Vagina (tissue), 2 donors: ENCODE measurements at places on chromosomes 1 and 21.
A peak's percentile ranks its signal among the peaks of the same experiment; 100 is the strongest.

GRCh38 chr1:160638926-160639325 lies 7.9 kb downstream of the SLAMF1 start:
- DNase-seq, result no peak

DNA sequence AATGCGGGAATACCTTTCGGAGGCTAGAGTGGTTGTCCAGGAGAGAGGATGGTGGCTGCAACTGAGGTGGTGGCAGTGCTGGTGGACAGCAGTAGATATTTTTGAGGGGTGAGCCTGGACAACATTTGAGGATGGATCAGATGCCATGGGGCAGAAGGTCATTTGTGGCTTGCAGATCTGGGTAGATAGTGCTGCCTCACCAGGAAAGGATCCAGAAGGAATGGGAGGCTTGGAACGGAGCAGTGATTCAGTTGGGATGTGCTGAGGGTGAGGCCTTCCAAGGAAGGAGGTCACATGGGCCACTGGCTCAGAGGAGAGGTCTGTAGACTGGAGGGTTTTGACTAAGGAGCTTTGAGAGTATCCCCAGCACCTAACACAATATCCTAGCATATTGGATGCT lies 110.8 kb upstream of the KAZN start:
- DNase-seq, result no peak

DNA sequence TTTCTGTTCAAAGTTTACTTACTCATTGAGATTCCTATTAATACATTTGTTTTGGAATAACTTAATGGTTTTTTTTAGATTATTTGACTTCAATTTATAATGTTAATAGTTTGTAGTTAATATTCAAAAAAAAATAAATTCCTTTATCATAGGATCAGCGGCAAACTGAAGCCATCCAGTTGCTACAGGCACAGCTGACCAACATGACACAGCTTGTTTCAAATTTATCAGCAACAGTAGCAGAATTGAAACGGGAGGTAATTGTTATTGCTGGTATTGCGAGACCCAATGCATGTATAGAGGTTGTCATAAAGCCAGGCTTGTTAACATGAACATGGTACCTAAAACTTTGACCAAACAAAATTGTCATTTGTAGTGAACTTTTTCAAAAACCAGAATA lies 59.0 kb upstream of the FASLG start:
- no peak for DNase-seq

GRCh38 chr21:45278156-45278911 lies 9.4 kb downstream of the POFUT2 start:
- DNase-seq, result no peak

DNA sequence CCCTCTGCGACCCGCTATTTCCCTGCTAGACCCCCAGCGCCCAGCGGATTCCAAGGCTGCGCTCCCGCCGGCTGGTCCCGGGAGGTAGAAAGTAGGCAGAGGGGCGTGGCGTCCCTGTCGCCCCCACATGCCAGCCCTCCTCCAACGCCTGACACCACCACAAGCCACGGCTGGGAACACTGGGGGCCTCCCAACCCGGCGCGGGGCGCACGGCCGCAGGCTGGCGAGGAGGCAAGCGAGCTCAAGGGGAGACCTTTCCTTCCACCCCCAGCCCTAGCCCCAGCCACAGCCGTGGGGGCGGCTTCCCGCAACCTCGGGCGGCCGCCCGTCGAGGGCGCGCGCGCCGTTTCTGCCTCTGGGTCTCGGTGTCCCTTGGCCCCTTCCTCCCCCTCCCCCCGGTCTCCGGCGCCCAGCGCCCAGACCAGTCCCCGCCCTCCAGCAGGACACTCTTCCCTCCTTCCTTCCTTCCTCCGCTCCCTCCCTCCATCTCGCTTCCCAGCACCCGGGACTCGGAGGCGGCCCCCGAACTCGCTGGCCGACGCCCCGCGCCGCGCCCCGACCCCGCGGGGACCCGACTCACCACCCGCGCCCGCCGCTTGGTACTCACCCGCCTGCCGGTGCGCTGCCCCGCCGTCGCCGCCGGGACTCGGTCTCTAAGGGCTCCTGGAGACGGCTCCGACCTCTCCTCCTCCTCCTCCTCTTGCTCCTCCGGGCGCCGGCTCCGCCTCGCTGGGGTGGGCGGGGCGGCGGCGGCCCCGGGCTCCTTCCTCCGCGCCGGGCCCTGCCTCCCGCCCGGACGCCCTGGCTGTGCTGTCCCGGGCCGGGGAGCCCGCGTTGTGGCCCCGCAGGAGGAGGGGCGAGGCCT lies at the start of gene GNG12:
Gene GNG12 (minus strand): TSS at position 731 of the 865 bp plus-strand sequence. CDS start 125,781 bp downstream, outside the sequence.
- DNase-seq, result no peak

- DNase-seq, result no peak
Measured at GRCh38 chr1:230140221-230141020, 73.4 kb downstream of the GALNT2 start.

GRCh38 chr1:8525216-8525557 lies 207.3 kb downstream of the SLC45A1 start:
- no peak for DNase-seq

- no peak for DNase-seq
Measured at GRCh38 chr1:2783069-2783434, 18.4 kb downstream of the TTC34 start.

GRCh38 chr1:32349211-32349708 lies 13.0 kb downstream of the FAM229A start:
- no peak for DNase-seq

DNA sequence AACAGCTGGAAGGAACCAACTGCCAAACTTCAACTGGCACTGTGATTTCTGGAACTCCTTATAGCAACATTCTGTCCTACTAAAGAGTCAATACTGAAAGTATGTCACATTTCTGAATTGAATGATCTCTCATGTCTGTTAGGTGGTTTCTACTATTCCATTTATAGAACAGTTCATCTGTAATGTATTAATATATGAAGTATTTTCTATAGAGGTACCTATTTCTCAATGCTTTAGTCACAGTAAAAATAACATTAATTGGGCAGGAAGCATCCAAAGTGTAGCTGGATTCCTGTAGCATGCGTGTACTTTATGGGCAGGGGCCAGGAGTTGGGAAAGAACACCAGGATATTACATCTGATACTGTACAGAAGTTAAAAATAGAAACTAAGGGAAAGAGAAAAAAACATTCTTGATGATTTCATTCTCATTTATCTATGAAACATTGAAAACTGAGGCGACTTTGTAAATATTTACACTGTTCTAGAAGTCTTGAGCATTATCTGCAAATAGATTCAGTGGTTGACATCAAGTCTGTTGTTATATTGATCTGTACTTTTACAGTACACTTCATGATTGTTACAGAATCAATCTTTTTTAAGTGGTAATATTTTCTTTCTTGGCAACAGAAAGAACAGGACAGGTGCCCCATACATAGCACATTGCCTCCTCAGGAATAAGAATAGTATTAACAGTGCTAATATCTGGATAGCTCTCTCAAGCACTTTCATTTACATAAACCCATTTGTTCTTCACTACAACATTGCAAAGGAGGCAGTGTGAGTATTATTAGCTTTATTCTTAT lies 6.2 kb upstream of the ZNF281 start:
- DNase-seq, result no peak

- DNase-seq, result no peak
Measured at GRCh38 chr21:44869781-44870747, 3.4 kb downstream of the PTTG1IP start.

DNA sequence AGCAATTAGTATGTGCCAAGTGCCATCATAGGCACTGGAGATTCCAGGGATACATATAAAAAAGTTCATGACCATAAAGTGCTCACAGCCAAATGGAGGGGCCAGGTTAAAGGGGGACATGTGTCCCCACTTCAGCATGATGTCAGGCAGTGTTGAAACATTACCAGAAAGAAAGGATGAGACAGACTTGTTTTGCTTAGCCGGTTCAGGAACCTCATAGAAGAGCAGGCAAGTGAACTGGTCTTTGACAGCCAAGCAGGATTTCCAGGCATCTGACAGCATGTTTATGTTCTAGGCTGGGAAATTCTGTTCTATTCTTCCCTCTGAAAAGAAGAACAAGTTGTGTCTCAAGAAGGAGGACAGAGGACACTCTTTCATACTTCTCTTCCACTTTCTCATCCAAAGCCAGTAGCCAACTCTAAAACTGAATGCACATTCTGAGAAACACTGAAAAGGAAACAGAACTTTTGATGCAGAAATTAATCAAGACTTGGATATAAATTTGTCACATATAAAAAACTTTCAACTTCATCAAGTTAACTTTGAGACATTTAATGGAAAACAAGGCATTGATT lies 39.7 kb downstream of the GLUL start:
- DNase-seq, result peak; percentile 7

- DNase-seq, result no peak
Measured at GRCh38 chr1:91151702-91152101, 129.9 kb upstream of the ZNF644 start.

DNA sequence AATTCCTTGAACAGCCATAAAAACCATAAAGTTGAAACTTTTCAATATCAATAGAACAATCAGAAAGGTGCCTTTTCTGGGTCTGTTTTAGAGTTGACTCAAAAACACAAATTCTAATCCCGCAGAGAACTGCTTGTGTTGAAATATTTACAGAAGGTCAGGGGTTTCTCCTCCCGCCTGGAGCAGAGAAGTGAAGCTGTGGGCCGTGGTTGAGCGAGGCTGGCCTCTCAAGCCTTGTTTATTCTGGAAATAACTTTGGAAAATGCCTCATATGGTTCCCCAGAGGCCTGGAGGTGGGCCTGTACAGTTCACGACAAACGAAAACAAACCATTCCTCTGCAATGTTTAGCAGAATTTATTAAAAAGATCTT lies 90.8 kb upstream of the ERRFI1 start:
- no peak for DNase-seq

DNA sequence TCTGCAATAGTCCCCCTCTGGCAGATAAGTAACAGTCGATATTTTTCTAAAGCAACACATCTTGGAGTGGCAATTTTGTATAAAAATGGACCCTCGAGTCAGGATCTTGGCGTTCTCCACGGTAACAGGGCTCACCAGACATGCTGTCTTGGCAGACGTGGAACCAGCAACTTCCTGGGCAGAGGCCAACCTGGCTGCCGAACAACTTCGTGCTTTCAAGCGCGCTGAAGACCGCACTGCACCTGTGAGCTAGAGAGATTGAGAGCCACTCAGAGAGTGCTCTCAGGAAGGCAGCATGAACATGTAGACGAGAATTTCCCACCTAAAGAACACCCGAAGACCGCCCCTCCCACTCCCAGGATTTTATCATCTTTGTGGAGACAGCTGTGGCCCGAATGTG lies 7.3 kb downstream of the C1orf174 start:
- DNase-seq, result no peak

DNA sequence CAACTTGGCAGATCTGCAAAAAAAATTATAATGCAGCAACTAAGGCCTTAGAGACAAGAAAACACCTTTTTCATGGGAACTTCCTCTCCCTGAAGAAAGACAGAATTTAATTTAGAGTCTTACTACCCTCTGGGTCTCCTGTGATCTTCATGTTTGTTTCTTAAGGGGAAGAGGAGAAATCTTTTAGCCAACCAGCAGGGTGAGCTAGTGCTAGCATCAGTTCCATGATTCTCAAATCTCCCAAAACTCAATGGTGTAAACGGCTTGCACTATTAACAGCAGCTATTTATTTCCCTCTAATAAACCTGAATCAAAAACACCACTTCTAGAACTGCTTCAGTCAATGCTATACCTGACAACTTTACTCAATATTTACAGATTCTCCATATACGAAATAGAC lies 3.8 kb downstream of the ZNF644 start:
- no peak for DNase-seq

DNA sequence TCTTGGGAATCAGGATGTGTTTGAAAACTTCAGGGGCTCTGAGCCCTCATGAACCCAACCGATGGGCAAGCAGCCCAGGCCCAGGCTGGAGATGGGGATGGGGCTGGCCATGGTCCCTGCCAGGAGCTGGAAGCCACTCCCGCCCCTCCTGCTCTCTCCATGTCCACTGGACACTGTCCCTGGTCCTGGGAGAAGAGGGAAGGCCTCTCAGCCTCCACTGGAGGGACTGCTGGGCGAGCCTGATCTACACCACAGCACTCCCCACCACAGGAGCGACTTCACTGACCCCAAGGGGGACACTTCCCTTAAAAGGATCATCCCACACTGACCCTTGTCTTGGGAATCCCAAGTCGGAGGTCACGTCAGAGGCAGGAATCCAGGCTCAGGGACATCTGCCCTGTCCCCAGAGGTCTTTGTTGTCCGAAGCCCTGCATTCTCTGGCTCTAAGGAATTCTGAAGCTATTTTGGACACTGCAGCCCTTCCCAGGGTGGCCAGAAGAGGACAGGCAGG lies 16.9 kb upstream of the COL18A1 start:
- DNase-seq, result no peak

DNA sequence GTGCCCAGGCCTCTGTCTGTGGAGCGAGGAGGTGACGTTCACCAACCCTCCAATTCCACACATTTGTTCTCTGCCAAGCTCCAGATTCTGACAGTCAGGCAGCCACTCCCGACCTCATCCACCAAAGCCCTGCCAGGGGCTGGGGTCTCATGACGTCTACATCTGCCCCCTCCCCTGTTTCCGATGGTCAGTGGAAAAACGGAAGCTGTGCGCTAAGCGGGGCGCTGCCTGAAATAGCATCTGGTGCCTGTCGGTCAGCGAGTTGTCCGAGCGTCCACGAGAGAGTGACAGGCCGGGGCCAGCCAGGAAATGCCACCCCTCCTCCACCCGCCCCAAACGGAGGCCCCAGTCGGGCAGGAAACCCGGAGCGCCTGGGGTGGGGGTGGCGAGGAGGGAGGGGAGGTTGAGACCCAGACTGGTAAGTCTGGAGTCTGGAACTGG lies 3.2 kb upstream of the TAL1 start:
- DNase-seq, result no peak

DNA sequence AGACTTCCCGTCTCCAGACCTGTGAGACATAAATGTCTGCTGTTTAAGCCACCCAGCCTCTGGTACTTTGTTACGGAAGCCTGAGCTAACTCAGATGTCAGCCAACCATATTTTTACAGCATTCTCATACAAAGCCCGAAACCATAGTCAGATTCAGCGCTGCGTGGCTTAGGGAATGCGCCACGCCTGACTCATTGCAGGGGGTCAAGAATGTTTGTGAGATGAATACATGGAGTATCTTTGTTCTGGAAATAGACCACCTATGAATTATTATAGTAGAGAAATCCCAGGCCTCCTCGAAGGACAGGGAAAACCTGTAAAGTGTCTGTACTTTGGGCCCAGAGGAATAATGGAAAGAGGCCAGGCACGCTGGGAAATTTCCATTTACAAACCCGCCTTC lies 434.8 kb downstream of the CAMTA1 start:
- no peak for DNase-seq

DNA sequence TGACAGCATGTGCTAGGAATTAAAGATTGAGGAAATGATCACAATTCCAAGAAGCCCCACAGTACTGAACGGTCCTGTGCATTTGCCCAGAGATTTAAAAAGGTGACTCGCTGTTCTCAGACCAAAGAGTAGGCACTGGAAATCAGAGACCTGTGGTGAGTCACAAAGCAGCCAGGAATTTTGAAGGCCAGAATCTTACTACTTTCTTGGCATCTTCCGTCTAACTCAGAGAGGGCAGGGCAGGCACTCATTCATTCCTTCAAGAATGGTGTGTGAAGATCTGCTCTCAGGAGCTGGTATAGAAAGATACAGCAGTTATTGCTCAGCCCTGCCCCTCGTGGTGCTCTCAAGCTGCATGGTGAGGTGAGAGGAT lies 57.9 kb downstream of the BRINP2 start:
- DNase-seq, result no peak

GRCh38 chr21:34336245-34336644 lies 27.6 kb upstream of the KCNE2 start:
- DNase-seq, result no peak

- DNase-seq, result no peak
Measured at GRCh38 chr1:154759793-154760192, 110.3 kb downstream of the KCNN3 start.

- no peak for DNase-seq
Measured at GRCh38 chr1:115133440-115133839, 44.1 kb upstream of the TSPAN2 start.

GRCh38 chr1:12309783-12310742 lies 80.2 kb downstream of the VPS13D start:
- no peak for DNase-seq

- DNase-seq, result no peak
Measured at GRCh38 chr1:187409341-187409740, 580.6 kb downstream of the PLA2G4A start.
